Endothelial cell (in vitro differentiated cells): ENCODE measurements at places on chromosomes 7 and 10.

DNA sequence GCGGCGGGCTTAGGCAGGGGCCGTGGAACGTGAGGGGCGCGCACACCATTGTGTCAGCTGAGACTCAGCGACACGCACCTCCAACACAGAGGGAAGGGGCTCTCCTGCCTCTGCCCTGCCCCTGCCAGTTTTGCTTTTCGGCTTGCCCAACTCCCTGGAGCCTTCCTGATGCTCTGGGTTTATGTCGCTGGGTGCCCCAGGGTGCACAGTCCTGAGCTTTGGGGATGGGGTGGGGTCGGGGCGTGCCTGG is 13.3 kb downstream of the TMEM120A start:
- no peak for DNase-seq

DNA sequence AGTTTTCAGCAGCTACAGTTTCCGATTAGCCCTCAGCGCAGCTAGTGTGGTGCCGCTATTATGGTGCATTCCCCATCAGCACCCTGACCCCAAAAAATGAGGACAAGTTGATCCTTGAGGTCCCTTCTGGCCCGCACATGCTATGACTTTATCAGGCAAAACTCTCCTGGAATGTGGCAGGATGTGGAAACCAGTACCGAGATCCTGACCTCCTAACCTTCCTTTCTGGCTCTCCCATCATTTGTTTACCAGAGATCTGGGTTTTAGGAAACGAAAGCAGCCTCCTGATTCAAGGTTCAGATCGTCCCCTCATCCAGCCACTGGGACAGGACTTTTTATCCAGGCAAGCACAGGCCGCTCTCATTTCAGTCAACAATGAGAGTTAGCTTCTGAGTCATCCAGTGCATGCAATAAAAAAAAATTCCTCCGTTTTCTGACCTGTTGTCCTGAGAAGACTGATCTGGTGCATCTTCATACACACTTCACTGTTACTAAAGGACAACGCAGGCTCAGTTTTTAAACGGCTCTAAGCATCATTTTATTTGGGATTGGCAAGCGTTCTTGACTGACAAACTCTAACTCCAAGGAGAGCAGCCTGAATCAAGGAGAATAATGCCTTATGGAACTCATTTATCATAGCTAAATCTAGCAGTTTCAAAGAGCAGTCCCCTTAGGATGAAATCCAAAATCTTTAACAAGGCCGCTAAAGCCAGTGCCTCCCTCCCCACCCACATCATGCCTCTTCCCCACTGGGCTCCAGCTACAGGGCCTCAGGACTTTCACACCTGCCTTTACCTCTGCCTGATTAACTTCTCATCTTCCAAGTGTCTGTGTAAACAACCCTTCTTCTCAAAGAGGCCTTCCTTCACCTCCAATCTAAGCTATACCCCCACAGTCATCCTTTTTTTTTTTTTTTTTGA is 17.1 kb downstream of the PDLIM1 start:
- DNase-seq, result no peak

DNA sequence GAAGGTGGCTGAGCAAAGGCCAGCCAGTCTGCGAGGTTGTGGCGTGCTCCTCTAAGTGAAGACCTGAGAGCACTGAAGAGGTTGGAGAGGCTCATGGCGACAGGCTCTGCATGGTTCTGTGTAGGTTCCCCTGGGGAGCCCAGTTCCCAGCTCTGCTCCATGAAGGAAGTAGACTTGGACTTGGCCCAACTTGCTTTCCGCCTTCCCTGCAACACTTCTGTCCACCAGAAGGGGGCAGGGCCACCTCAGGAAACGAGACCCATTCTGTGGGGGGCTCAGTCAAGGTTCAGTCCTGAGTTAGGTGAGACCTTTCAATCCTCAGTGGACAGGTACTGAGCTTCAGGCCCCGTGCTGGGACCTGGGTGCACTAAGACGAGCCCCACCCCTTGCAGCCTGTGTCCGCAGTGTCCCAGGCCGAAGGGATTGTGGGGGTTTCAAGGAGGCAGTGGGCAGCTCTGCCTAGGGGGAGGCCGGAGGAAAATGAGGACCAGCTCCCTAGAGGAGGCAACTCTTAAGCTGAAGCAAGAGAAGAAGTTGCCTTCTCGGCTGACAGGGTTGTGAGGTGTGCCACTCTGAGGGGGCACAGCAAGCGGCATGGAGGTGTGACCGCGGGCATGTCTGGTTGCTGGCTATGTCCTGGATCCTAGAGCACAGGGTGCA is 15.0 kb upstream of the PCBD1 start:
- peak; percentile 75 for DNase-seq

- DNase-seq, result no peak
These were observed 6.0 kb downstream of the SPRN start for GRCh38 chr10:133418289-133418993.

DNA sequence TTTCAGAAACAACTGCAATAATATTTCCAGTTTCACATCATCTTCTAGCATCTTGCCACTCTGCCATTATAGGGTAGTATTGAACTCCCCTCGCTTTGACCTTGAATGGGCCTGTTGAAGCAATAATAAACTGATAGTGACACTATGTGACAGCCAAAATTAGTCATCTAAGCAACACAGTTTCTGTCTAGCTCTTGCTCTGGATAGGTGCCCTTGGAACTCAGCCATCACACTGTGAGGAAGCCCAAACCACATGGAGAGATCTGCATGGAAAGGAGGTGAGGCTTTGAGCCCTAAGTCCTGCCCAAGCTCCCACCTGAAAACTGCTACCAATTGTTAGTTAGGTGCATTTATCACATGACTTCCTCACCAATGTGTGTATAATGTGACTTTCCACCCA is 18.1 kb upstream of the KCND2 start:
- DNase-seq, result no peak

GRCh38 chr10:52459097-52459496 is 145.0 kb downstream of the DKK1 start:
- no peak for DNase-seq

DNA sequence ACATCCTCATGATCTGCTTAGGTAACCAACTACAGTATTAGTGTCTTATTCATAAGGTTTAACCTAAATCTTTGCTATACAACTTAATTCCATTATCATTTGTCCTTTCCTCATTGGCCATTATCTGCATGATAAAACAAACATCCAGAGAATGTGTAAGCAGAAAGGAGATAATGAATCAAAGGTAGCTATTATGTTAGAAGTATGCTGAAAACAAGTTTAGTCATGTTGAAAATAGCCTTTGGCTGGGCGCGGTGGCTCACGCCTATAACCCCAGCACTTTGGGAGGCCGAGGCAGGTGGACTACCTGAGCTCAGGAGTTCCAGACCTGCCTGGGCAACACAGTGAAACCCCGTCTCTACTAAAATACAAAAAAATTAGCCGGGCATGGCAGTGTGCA is 78.2 kb downstream of the NT5C2 start:
- no peak for DNase-seq

DNA sequence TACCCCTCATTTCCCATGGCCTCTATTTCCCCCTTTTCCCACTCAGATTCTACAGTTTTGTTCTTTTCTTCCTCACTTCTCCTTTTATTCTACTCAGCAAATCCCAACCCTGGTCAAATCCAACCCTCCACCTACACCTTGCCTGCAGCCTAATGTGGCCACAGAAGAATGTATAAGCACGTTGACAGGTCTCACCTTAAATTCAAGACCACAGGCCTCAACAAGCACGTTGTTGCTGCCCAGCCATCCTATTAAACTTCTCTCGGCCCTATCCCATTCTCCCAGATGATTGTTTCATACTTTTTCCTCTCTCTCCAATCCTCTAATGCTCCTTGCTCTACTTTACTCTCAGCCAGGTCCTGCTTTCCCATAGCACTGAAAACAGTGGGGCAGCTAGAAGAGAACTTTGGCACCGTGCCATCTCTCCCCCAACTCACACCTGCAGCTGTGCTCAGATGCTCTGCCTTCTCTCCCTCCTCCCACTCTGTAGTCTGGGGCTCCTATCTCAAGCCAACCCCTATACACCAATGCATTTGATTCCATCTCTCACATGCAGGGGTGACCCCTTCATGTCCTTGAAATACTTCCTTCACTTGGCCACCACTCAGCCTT is 6.8 kb upstream of the EIF3A start:
- no peak for DNase-seq

DNA sequence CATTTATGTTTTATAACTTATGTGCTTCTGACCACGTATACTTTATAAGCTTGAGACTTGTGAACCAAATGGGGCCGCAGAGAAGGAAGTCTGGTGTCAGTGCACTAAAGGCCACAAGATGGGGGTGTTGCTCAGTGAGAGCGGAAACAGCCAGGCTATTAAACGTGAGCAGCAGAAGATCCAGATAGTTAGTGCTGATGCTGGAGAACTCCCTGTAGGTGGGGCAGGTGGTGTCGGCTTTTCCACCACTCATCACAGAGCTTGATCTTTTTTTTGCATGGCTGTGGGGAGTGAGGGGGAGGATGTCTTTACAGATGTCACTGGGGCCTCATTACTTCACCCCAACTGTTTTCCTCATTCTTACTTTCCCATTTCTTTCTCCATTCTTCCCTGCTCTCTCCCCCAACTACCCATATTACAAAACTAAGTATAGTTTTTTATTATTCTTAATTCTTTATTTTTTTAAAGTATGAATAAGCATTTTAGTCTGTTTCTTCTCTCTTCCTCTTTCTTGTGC is 34.7 kb downstream of the ACADSB start:
- DNase-seq, result peak; percentile 53

DNA sequence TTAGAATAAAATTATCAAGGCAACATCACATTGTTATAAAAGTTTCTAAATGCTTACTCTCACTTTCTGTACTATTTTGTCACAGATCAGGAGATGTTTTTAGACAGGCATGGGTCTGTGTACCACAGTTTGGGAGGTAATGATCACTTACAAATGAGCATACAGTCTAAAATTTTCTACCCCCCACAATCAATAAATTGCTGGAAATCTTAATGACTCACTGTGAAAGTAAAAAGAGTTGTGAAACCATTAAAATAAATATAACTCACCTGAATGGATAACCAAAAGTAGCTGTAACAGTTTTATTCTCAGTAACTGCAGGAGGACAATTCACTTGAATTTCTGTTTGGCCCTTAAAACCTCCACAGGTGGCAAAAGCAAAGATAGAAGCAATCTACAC is 13.2 kb downstream of the SYPL1 start:
- DNase-seq, result no peak

DNA sequence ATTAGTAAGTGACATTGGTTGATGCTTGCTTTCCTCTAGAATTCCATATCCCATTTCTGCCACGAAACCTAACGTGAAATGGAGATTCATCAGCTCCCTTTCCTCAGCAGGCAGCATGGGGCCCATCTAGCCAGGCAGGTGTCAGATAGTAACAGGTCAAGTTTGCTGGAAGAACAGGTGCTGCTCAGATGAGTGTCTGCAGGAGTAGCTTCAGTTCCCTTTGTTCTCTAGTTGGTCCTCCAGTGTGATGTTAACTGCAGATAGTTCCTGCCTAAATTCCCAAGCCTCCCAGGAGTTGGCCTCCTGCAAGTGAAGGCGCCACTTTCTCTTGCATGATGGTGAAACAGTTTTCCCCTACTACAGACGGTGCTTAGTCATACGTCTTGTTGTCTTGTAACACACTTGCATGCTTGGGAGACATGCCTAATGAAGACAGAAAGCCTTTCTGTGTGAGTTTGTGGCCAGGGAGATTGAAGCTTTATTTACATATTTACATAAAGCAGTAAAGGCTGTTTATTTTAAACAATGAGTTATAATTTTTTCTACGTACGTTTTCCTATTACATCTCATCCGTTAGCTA is 175.4 kb downstream of the CHN2 start:
- DNase-seq, result no peak

- DNase-seq, result peak; percentile 38
These were observed 166.8 kb upstream of the MAGI2 start for GRCh38 chr7:79620291-79620690.

GRCh38 chr7:95691464-95691863 is 80.9 kb upstream of the DYNC1I1 start:
- no peak for DNase-seq

DNA sequence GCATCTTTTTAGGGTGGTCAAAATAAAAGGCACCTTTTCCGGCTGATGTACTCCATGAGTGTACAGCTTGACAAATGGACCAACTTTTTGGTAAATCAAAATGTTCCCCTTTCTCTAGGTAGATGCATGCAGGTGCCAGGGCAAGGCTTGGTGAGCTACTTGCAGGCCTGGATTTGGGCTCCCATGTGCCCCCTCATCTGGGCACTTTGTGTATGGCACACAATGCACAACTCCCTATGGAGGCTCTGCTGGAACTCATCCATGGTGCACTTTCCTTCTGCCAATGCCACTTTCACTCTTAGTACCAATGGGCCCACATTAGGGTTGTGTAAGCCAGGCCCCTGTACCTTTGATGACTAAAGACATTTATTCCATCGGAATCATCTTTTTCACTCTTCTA is 300.8 kb downstream of the SDHAF3 start:
- peak; percentile 15 for DNase-seq
